ENCODE measurements at places on chromosomes 16 and 17.

DNA sequence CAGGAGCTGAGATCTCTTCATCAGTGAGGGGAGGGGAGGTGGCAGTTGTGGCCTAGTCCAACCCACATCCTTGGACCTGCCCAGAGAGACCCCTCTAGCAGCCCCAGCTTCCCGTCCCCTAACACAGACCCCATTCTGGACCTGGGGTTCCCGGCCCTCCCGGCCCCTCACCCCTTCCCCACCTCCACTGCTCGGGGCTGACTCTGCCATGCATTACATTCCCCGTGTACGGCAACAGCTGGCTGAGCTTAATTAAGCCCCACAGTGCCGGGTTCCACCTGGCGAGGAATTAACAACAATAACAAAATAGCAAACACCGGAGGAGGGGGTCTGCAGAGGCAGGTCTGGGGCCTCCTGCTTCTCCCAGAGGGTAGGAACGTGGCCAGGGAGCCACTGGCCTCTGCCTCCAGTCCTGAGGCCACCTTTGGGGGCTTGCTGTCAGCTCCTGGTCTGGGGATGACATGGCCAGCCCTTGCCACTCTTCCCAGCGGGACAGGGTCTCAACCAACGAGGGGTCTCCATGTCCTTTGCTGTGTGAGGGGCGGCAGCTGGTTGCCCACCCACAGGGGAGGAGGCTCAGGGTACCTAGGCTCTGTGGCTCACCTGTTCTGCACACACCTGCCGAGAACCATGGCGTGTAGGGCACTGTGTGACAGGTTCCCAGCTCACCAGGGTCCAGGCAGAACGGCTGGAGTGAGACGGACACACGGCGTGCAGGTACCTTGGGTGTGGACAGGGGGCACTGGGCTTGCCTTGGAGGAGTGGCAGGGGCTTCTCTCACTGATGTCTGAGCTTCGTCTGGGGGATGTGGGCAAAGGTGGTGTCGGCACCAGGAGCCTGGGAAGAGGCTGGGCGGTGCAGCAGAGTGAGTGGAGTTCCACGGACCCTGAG is 46.9 kb upstream of the CBFA2T3 start:
- DNase-seq, result no peak

DNA sequence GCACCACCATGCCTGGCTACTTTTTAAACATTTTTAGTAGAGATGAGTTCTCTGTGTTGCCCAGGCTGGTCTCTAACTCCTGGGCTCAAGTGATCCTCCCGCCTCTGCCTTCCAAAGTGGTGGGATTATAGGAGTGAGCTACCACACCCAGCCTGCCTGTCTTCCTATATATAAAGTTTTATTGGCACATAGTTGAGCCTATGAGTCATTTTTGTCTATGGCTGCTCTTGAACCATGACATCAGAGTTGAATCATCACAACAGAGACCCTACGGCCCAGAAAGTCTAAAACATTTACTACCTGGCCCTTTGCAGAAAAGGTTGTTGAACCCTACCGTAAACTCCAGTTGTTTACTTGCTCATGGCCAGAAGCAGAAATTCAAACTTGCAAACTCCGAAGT is 7.9 kb downstream of the SEPTIN12 start:
- no peak for DNase-seq

GRCh38 chr16:89410794-89411309 is 79.5 kb downstream of the ANKRD11 start:
- DNase-seq, result no peak

- DNase-seq, result no peak
Observed at GRCh38 chr16:50160495-50161164, 7.5 kb downstream of the TENT4B start.

DNA sequence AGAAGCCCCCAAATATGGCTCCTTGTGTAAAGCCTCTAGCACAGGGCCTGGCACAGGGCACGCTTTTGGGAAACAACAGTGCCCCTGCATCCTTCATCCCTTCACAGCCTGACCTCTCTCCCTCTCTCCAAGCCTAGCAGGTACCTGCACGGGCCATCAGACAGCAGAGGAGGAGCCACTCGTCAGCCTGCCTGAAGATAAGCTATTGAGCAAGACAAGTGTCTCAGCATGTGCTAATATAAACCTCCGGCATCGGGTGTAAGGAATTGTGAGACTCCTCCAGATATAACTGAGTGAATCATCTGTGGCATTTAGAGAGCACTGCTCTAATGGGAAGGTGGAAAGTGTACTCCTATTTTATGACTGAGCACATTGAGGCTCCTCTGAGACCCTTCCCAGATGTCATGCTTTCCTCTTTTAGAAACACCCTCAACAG is 38.3 kb downstream of the TBX4 start:
- no peak for DNase-seq

DNA sequence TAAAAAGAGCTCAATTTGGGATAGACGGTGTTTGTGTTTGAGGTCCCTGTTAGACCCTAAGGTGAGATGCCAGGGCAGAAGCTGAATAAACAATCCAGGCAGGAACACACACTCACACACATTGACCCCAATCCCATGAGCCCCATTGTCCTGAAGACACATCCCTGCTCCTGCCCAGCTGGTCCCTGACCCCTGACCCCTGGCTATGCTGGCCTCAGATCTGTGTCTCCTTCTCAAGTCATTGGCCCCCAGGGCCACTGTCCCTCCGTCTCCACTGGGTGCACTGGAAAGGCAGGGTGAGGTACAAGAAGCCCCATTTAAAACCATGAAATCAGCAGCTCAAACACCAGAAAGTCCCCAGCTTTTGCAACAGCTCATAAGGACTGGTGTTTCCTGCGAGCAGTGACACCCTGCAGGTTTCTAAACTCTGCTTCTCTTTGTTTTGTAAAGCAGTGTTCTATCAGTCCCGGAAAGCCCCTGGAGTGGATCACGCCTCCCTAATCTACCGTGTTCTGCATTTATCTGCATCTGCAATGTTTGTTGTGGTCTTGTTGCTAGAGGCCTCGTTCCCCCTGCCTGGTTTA is 18.0 kb upstream of the ASGR2 start:
- DNase-seq, result peak; percentile 16

- DNase-seq, result no peak
Observed at GRCh38 chr17:19238167-19238505, 970 bp downstream of the EPN2 start.

GRCh38 chr16:88697116-88697830 is 8.9 kb downstream of the RNF166 start:
- DNase-seq, result no peak

DNA sequence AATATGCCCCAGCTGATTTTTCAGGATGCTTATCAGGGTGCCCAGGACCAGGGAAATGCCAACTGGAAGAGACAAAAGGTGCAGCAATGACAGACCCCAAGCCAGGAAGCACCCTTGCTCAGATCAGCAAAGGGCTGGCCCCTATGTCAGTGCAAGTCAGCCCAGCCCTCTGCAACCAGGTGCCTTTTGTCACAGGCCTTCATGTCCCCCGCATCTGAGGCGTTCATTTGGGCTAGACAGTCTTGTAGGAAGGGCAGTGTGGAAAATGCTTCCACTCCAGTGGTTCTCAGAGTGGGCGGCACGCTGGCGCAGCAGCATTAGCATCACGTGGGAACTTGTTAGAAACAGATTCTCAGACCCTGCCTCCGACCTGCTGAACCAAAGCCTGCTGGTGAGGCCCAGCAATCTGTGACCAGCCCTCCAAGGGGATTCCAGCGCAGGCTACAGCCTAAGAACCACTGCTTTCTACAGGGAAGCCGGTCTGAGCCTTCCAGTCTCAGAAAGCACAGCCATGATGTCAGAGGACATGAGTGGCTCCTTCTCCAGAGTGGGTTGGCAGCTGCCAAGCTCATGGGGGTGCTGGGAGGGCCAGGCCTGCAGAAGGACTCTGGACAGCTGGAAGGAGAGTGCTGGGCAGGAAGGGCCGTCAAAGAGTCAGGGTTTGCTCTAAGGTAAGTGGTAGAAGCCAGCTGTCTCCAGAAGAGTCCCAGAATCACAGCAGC is 13.1 kb downstream of the SLC47A2 start:
- no peak for DNase-seq

GRCh38 chr16:4293822-4294457 is 21.1 kb upstream of the TFAP4 start:
- DNase-seq, result no peak

DNA sequence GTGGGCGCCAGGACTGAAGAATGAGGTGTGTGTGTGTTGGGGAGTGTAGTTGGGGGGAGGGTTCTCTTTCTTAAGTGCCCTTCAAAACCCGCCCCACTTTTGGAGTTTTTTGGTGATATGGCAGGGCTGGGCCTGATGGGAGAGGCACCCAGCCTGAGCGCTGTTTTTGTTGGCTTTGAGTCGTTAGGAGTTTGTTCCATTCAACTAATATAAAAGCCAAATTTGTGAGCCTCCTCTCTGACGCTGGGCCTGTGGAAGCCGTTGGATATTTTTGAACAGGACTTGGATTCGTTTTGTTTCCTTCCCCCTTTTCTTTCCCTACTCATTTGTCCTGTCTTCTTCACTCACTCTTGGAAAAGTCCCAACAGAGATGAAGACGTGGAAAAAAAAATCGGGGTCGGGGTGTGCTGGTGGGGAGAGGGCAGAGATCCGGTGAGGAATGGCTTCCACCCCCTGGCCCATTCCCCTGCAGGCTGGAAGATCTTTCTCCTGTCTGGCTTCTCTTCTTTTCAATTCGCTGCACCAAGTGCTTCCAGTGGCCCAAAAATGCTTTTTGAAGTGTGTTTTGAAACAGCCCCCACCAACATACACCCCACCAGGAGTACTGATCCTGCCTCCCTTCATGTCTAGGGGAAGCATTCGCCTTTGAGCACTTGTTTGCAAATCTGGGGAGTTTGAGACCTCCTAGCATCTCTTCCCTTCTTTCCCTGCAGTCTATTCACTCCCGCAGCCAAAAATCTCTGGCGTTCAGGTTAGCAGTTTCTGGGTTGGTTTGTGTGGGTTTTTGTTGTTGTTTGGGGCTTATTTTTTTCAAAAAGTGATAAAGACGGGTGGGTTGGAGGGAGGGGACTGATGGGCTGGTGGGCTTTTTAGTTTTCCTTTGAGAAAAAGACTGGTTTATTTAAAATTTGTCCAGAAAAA is 2.6 kb downstream of the FZD2 start:
- DNase-seq, result no peak

GRCh38 chr17:1089915-1090314 is 89.9 kb downstream of the ABR start:
- no peak for DNase-seq
